ENCODE measurements at places on chromosomes 6 and 20.

GRCh38 chr6:16200321-16200883 lies 38.0 kb upstream of the GMPR start:
- DNase-seq, result no peak

- no peak for DNase-seq
Measured at GRCh38 chr6:30568245-30568644, 3.0 kb upstream of the ABCF1 start.

DNA sequence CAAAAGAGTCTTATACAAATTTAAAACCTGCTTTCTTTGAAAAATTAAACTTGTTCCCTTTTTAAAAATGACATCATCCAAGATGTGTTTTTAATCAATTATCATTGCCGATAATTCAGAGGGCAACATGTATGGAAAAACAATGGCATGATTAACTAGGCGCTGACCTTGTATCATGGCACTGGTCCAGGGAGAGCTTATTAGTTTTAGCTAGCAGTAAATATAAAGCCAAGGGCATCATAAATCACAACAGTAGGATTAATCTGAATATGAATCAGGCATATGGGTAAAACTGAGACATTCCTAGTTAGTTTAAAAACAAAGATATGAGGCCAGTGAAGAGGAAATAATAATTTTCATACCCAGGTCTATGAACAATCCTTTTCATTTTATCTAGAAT lies 374.0 kb downstream of the HDGFL1 start:
- no peak for DNase-seq

- DNase-seq, result no peak
Measured at GRCh38 chr6:166589337-166589731, 2.9 kb upstream of the RAMACL start.

GRCh38 chr6:90905351-90905750 lies 318.5 kb upstream of the MAP3K7 start:
- no peak for DNase-seq

DNA sequence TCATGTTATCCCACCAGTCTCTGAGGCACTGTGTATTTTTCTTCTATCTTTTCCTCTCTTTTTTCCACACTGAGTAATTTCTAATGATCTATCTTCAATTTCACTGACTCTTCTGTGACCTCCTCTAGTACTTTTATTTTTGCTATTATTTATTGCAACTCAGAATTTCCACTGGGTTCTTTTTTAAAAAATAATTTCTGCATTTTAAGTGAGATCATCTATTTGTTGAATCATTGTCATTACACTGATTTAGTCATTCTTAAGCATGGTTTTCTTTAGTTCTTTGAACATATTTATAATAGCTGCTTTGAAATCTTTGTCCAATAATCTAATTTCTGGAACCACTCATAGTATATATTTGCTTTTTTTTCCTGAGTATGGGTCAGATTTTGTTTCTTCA lies 96.7 kb upstream of the SLC22A16 start:
- DNase-seq, result no peak

DNA sequence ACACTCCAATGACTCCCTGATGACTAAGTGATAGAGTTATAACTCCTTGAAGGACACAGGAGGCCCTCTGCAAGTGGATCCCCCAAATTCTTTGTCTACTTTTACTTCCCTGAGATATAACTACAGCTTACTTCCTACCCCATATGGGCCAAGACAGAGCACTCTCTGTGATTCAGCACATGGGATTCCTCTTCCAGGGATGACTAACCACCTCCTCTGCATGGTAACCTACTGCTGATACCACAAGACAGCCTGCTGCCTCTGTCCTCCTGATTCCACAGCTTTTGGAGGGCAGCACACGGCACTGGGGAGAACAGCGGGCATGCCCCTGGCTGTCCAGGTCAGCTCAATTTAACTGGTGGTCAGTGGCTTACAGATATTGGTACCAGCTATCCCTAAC lies 675.7 kb upstream of the AGPAT4 start:
- no peak for DNase-seq

- DNase-seq, result no peak
Measured at GRCh38 chr6:93040375-93040774, 379.0 kb downstream of the EPHA7 start.

DNA sequence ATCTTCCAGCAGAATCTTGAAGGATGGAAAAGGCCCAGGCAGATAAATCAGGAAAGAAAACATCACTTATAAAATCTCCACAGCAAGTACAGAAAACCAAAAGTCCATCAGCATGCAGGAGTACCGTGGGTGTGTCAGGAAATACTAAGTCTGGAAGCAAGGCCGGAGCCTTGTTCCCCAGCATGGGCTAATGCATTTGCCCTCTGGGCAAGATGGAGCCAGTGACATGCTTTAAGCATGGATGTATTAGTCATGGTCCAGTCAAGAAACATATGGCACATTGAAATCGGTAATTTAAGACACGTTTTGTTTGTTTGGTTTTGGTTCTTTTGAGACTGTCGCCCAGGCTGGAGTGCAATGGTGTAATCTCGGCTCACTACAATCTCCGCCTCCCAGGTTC lies 506.0 kb upstream of the JARID2 start:
- no peak for DNase-seq

DNA sequence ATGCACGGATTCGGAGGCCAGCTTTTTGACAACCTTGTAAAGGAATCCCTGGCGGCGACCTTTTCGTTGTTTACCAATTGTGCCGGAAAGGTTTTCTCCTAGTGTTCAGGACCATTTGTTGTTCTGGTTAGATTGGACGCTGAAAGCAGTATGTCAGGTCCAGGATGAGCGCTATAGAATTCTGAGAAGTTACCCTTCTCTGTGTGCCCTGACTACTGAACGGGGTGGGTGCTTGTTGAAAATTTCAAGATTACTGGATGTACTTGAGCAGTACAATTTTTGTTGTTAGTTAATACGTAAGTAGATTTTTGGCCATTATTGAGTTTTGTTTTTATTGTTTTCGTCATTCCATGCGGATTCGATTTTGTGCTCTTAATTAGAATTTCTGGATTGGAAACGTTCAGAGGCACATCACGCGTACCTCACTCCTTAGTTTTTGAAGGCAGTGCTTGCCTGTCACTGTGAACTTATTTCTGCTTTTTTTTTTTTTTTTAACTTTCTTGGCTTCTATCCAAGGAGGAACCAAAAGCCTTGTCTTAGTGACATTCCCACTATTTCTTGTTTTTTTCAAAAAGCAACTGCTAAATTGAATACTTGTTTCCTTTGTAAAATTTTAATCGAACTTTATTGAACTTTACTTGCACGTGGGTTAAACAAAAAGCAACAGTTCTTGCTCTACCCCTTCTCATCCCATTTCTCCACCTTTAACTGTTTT lies 898 bp downstream of the XRN2 start:
- no peak for DNase-seq

- DNase-seq, result no peak
Measured at GRCh38 chr20:63433756-63434531, 38.5 kb downstream of the KCNQ2 start.

DNA sequence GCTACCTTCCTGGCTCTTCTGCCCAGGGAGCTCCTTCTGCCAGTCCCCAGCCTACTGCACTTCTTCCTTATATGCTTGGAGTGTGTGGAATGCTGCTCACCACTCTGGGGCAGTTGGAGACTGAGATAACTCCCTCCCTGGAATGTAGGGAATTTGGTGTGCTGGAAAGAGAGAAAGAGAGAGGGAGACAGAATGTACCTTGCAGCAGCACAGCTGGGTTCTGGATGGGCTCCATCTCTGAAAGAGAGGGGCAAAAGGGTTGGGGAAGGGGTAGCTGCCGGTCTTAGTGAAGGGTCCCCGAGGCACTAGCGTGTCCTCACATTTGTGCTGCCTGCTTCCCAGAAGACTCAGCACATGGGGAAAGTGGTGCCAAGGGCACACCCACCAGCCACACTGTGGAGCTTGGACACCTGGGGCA lies 40.2 kb upstream of the DDR1 start:
- DNase-seq, result no peak

DNA sequence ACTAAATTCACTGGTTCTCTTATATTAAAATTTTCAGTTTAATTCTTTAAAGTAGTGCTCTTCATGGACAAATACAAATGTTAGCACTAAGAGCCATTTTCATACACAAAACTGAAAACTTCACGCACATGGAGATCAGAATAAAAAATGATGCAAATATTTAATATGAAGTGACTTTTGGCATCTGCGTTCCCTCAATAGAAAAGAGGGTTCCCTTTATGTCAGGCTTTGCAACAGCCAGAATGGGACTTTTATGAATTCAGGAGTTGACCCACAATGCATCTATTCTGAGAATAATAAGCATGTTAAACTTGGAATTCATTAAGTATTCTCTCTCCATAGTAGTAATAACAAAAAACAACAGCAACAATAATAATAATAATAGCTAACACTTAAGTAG lies 125.8 kb downstream of the INSM1 start:
- DNase-seq, result no peak

DNA sequence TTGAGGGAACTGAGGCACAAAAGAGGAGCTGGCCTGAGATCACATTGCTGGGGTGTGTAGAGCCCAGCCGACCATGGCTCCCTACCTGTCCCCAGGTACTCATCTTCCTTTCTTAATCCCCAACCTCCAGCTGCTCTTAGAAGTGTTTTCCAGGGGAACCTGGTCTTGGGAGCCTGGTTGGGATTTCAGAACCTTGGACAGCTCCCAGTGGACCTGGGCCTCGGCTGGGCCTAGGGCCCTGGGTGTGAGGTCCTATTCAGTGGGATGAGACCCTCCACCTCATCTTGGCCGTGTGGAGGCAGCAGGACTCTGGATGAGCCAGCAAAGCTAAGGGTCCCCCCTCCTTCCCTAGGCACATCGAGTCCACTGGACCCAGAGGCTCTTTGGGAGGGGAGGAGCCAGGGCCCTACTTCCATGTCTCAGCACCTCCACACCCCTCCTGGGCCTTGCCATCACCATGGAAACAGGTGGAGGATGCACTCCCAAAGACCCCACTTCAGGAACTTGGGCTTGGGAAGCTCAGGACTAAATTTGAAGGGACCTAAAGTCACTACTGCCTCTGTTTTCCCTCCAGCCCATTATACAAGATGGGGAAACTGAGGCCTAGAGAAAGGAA lies 38.5 kb downstream of the DLGAP4 start:
- no peak for DNase-seq

GRCh38 chr6:100184473-100184872 lies 190.4 kb upstream of the MCHR2 start:
- no peak for DNase-seq
